ENCODE measurements at places on chromosomes 5 and 9.

DNA sequence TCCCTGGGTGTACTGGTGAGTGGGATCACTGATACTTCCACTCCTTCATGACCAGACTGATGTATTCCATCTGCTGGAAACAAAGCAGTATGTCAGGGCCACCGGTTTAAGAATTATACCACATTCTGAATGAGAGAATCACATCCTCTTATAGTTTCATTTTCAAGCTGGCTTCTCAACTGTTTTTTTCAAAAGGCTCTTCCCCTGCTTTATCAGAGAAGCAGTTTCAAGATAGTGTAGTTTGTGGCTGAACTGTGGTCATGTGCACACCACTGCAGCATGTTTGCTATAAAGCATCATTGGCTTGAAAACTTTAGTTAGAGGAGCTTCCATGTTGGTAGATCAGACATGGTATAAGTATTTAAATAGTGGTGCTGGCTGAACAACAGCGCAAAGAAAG lies 450.5 kb upstream of the CDH10 start:
- no peak for DNase-seq

- no peak for DNase-seq
Observed at GRCh38 chr5:128674837-128675446, 136.9 kb upstream of the FBN2 start.

- DNase-seq, result no peak
Observed at GRCh38 chr5:173045474-173045873, 10.7 kb upstream of the CREBRF start.

- no peak for DNase-seq
Observed at GRCh38 chr5:6455571-6456200, 7.0 kb downstream of the UBE2QL1 start.

DNA sequence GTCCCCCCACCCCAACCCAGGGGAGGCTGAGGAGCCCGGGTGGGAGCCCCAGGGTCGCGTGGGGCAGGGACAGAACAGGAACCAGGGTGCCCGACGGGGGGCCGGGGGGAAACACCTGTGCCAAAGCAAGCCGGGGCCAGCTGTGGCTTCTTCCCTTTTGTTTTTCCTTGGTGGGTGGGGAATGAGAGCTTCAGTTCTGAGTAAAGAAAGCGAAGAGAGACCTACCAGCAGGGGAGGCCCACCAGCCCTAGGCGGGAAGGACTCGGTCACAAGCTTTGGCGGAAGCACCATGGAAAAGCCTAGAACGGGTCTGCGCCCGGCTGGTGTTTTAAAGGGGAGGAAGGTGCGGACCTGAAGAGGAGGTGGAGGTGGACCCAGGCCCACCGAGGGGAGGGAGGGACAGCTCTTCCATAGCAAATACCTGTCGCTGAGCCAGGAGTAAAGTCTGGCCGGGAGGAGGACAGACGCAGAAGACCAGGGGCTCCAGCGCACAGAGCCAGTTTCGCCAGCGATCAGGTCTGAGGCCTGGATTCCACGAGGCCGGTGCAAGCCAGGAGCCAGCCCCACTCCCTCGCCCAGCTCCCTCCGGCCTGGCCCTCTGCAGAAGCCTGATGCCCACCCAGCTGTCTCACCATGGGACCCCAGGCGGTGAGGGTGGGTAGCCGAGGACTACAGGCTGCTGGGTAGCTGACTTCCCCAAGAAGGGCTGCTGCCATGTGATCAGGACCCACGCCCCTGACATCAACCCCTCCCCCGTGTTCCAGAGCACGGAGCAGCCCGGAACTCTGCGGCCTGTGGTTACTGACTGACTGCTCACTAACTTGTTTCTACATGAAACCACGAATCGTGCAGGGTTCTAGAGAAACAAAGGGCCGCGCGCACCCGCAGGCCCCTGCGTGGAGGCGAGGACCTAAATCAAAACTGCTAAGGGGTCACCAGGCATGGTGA lies 849 bp upstream of the MGAT1 start:
- peak; percentile 91 for DNase-seq

GRCh38 chr9:135290086-135290485 lies 189.5 kb upstream of the PPP1R26 start:
- DNase-seq, result no peak

- DNase-seq, result no peak
Observed at GRCh38 chr5:65021527-65022226, 252.9 kb downstream of the CWC27 start.

DNA sequence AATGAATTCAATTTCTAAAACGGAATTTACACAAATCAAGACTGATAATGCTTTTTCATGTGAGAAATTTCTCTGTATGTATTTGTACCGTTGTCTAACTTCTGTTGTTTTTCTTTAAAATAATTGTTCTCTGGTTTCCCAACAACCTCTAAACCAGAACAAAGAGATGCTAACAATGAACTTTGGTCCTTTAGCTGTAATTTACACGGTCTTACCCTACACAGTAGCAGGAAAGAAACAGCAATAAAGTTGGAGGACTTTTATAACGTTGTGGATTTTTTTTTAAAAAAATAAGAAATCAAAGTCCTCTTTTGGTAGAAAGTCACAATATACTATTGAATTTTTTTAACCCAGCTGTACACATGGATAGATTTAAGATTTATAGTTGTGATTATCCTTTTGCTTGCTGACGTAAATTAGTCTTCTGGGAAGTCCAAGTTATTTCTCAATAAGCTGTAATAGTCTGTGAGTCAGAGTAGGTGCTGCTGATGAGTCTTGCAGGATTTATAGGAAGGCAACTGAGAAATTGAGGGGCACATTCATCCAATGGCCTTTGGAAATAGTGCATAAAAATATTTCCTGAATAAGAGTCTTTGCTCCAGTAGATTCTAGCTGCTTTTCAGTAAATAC lies 76.8 kb upstream of the PCSK1 start:
- no peak for DNase-seq

DNA sequence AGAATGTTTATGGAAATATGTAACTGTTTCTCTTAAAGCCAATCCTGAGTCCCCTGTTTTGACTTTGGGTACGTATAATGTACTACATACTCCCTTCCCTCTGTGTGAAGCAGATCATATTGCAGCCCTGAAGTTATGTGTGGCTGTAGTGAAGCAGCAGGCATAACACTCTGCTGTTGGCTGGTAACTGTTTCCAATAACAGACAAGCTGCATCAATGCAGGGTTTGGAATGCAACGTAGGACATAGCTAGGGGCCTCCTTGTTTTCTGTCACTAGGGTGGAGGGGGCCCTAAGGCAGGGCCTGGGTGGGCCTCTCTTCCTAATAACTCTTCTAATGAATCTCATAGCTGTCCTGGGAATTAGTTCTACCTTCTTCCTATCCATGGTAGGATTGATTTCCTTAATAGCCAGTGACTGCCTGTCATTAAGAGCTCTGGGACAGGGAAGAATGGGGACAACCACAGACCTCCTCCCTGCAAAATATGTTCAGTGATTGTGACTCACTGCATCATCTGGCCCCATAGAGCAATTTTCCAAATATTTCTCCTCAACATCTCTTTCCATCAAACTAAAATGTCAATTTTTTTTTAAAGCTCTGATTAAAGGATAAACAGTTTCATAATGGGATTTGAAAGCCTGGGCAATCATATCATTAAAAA lies 129.6 kb upstream of the HMHB1 start:
- DNase-seq, result no peak

GRCh38 chr5:124522992-124523391 lies 223.4 kb downstream of the ZNF608 start:
- no peak for DNase-seq

DNA sequence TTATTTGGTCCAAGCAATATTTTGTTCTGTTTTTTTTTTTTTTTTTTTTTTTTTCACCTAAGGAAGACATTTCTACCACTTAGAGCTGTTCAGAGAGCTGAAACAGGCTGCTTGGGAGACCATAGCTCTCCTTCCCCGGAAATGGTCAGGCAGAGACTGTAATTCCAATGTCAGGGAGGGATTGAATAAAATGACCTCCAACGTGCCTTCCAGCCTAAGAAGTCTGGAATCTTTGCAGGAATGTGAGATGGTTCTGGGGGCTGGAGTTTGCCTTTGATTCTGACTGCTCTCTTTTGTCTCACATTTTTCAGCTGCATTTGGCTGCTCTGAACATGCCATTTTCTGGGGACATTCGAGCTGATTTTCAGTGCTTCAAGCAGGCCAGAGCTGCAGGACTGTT lies 38.3 kb upstream of the TGFBR1 start:
- DNase-seq, result no peak

GRCh38 chr5:1706428-1706827 lies 93.2 kb downstream of the MRPL36 start:
- DNase-seq, result no peak

GRCh38 chr5:138874771-138875551 lies at the start of gene LRRTM2:
Gene LRRTM2 (minus strand): TSS chr5:138875335. CDS start chr5:138874911, 424 bp downstream.
- DNase-seq, result no peak

DNA sequence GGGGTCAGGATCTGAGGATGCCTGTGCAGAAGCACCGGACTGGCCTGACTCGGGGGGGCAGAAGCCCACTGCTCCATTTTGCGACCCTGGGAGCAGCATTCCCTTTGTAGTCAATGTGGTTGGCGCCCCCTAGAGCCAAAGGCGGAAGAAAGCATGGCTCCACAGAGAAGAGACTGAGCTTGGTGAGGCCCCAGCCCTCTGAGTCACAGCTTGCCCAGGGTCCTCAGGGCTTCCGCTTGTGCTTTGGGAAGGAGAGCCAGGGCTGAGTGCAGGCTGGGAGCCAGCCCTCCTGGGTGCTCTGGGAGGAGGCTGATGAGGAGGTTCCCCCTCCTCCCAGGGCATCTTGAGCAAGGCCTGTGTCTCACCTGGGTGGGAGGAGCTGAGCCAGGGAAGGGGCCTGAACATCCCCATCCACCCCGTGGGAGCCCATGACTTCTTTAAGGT lies 5.5 kb upstream of the AQP3 start:
- no peak for DNase-seq

GRCh38 chr5:154190595-154191304 lies at the start of gene GALNT10:
Gene GALNT10 (plus strand): TSS chr5:154190733. CDS start chr5:154190867, 134 bp downstream.
- DNase-seq, result peak; percentile 5

- DNase-seq, result no peak
Observed at GRCh38 chr9:3018071-3018470, 174.2 kb upstream of the PUM3 start.

DNA sequence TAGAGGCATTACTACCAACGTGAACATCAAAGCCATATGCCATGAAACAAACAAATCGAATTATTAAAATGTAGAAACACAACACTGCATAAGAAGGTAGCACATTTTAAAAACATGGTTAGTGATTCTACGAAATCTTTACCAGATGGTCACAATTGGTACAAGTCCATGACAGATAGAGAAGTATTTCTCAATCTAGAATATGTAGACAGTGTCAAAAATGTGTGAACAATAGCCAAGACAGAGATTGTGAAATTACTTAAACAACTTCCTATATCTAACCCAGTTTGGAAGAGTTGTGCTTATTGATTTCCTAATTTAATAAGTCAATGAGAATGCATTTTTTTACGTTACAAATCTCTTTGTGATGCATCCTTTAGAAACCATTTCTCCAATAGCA lies 1121.6 kb downstream of the MAT2B start:
- no peak for DNase-seq

DNA sequence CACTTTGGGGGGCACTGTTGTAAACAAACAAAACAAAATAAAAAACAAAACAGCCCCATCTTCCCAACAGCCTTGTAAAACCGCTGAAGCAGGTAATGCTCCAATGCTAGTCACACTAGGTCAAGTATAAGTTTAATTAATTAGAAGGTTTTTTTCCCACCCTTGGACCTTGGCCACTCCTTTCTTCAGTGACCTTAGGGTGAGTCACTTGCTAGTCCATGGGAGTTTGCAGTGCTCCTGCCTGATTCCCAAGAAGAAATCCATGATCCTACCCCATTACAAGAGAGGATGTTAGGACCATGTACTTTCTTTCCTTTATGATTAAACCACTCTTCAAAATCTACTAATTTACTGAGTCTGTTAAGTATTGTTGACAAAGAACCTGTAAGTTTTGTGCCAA lies 192.2 kb upstream of the CDKN2B start:
- no peak for DNase-seq

- DNase-seq, result no peak
Observed at GRCh38 chr5:41636605-41637004, 126.2 kb upstream of the PLCXD3 start.

- no peak for DNase-seq
Observed at GRCh38 chr5:1568201-1568979, 44.6 kb upstream of the LPCAT1 start.

GRCh38 chr5:153896117-153896516 lies 142.6 kb downstream of the FAM114A2 start:
- DNase-seq, result no peak

- no peak for DNase-seq
Observed at GRCh38 chr5:176501333-176501732, 35.9 kb downstream of the RNF44 start.

DNA sequence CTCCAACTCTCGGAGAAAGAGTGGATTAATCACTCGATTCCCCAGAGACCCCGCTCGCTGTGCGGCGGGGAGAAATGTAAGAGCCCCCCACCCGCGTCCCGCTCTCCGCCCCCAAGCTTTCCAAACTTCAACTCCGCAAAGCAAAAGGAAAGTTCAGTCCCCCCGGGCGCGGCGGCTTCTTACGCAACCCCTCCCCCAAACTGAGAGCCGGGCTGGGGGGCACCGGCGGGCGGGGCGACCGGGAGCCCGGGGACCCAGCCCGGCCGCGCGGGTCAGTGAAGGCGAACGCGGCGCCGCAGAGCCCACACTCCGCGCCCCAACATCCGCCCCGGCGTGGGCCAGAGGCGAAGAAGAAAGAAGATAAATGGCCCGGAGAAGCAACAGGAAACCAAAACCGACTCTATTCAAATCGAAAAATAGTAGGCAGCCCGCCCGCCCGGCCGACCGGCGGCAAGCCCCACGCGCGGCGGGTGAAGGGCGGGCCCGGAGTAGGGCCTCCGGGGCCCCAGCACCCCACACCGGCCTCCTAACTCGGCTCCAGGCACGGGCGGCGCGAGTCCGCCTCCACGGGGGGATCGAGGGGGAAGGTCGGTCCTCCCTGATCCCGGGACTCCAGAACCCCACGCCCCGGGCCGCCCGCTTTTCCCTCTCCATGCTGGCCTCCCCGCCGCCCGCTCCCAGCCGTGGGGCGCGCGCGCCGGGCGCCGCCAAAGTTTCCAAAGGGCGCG lies 720 bp downstream of the NOTCH1 start:
- DNase-seq, result no peak

- no peak for DNase-seq
Observed at GRCh38 chr5:151632524-151632923, 41.4 kb upstream of the FAT2 start.

DNA sequence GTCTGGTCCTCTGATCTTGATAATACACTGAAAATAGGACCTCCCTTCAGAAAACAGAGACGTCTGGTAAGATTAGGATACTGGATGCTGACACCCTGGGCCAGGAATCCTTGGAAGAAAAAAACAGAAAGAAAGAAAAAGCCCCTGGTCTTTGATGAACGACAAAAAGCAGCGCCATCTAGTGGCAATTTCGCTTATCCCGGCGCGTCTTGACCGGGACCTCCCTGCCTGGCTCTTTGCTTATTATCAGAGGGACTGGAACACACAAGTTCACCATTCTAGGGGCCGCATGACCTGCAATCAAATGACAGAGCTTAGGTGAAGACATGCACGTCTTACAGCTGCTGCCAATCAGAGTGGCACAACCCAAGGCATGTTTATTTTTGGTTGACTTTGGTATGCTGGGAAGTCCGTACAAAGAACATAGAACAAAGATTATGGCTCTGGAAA lies 114.9 kb upstream of the NFIB start:
- no peak for DNase-seq

- no peak for DNase-seq
Observed at GRCh38 chr5:22521521-22521920, 331.6 kb downstream of the CDH12 start.

GRCh38 chr5:180180421-180180820 lies 28.6 kb downstream of the RASGEF1C start:
- no peak for DNase-seq

GRCh38 chr5:137975208-137975607 lies 57.7 kb downstream of the FAM13B start:
- DNase-seq, result no peak

All from SIG-M5 (cell line).